ENCODE measurements at places on chromosomes 7 and 10. TPM values are rescaled to one million over a fixed set of nuclear protein-coding genes. Genes with fewer than 3 reads are reported as not detected.

GRCh38 chr10:70780370-70780760, 4.8 kb downstream of the TBATA start:
- no peak for DNase-seq

Gene DKK1
- total RNA-seq = not detected

DNA sequence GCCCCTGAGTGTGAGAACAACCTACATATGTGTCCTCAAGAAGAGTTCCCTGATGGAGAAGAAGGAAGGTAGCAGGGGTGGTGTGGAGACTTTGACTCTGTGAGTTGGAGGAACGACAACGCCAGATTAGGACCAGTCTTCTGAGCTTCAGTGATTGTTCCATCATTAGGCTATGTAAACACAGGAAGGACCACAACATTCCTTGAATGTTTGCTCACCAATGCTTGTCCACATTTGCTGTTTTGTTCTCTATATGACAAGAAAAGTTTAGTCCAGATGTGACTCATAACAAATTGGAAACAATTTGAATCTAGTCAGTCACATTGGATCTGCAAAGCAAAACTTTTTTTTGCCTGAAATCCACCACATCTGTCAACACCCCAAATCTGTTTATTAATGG, 62.7 kb downstream of the ENTPD1 start:
- DNase-seq = no peak

- no peak for DNase-seq
Observed at GRCh38 chr10:34538281-34538829, 276.7 kb downstream of the PARD3 start.

DNA sequence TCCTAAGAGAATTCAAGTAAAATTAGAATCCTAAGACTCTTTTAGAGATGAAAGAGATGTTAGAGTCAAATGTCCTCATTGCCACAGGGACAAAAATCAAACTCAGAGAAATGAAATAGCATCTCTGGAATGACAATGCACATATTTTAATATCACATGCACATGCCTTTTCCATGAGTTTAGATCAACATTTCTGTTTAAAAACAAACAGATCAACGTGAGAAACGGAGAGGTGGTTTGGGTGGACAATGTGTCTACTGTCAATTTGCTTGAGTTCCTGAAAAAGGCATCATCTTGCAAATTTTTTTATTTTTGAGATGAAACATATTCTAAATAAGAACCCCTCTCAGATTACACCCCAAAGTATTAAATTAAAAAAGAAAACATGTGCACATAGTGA, 130.0 kb downstream of the CHRM2 start:
- no peak for DNase-seq

Gene RBM33
- total RNA-seq = 79.8 TPM

GRCh38 chr10:17344206-17344605, 110.2 kb downstream of the ST8SIA6 start:
- no peak for DNase-seq

Gene SPDYE18
- 0.46 TPM for total RNA-seq
